Stimulated activated CD8-positive, alpha-beta memory T cell treated with anti-CD3 and anti-CD28 coated beads, Interleukin-4, amount 100 ng/mL, for 24 hours (primary cell): ENCODE measurements at places on chromosomes 7 and 10.
A peak's percentile ranks its signal among the peaks of the same experiment; 100 is the strongest.

GRCh38 chr10:84432891-84433290, 104.5 kb downstream of the CCSER2 start:
- no peak for DNase-seq

GRCh38 chr10:86535132-86535882, 13.7 kb upstream of the WAPL start:
- peak; percentile 24 for DNase-seq

DNA sequence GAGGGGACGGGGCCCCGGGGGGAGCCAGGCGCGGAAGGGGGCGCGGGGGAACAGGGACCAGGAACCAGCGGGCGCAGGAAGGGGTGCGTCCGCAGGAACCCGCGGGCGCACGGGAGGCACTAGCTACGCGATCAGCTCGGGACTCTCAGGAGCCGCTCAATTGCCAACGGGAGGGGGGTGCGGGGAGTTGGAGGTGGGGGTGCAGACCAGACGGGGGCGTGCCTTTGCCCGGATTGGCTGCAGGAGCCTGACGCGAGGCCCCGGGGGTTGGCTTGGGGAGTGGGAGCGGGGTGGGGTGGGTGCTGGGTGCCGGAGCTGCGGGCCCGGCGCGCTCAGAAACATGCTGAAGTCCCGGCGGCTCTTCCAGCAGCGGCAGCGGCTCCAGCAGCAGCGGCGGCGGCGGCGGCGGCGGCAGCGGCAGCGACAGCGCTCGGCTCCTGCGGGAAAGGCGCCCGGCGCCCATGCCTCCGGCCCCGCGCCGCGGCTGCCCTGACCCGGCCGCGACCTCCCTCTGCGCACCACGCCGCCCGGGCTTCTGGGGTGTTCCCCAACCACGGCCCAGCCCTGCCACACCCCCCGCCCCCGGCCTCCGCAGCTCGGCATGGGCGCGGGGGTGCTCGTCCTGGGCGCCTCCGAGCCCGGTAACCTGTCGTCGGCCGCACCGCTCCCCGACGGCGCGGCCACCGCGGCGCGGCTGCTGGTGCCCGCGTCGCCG, at the start of gene ADRB1:
TSS of gene ADRB1 (plus strand) at position 335 of the 715 bp plus-strand sequence. CDS start at position 602, 267 bp downstream.
- DNase-seq = no peak

DNA sequence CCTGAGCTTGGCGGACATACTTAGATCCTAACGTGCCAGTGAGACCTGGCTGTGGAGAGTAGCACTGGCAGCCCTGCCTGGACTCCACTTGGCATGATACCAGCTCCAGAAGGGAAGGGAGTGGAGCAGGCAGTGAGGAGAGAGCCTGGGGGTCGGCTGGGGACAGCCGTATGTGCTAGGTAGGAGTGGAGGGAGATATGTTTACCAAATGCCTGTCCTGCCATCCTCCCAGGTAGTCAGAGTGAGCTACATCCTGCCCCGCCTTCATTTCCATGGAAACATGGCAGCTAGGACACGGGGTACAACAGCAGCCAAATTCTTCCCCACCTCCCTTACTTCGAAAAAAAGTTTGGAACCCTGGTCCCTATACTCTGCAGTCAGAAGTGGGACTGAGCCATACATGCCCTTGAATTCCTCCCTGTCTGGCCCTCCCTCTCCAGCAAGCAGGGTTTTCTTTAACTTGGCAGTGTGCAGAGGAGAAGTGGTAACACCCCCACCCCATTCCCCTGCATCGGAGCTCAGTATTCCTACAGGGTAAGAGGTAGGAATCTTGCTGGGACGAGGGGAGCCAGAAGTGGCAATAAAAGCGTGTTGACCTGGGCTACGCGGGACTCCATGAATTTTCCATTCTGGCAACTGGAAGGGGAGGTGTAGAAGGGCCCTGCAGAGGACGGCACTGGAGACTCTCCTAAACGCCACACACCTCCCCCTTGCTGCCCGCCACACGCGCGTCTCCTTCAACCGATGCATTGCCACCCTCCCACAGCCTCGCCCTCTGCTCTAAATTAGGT, 20.0 kb upstream of the SMO start:
- DNase-seq = no peak

- DNase-seq = no peak
Measured at GRCh38 chr7:119969054-119969453, 303.9 kb upstream of the KCND2 start.
